Fibroblast of skin of scalp (primary cell): ENCODE measurements at places on chromosomes 6 and 20.
A peak's percentile ranks its signal among the peaks of the same experiment; 100 is the strongest.

- peak; percentile 74 for DNase-seq
These were observed 41.2 kb upstream of the JAG1 start for GRCh38 chr20:10715035-10715434.

- peak; percentile 47 for DNase-seq
These were observed 29.6 kb downstream of the CAP2 start for GRCh38 chr6:17423026-17423425.

GRCh38 chr6:140436023-140436811 lies 1061.8 kb upstream of the CITED2 start:
- DNase-seq: peak; percentile 96

DNA sequence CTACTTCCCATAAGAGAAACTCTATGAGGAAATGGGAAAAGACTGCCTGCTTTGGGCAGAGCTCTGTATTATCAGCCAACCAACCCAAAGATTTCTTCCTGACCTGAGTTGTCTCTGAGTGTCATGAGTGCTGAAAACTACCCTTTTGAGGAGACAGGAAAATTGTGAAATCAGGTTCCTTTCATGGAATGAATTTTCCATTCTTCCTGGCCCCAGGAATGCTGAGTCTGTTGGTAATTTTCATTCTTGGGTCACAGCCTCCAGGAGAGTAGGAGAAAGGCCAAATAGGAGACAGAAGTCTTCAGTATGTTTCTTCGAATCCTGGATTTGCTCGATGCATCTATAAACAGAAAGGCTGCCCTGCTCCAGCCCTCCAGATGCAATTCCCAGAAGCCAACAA lies 53.6 kb downstream of the SCML4 start:
- DNase-seq: peak; percentile 51

DNA sequence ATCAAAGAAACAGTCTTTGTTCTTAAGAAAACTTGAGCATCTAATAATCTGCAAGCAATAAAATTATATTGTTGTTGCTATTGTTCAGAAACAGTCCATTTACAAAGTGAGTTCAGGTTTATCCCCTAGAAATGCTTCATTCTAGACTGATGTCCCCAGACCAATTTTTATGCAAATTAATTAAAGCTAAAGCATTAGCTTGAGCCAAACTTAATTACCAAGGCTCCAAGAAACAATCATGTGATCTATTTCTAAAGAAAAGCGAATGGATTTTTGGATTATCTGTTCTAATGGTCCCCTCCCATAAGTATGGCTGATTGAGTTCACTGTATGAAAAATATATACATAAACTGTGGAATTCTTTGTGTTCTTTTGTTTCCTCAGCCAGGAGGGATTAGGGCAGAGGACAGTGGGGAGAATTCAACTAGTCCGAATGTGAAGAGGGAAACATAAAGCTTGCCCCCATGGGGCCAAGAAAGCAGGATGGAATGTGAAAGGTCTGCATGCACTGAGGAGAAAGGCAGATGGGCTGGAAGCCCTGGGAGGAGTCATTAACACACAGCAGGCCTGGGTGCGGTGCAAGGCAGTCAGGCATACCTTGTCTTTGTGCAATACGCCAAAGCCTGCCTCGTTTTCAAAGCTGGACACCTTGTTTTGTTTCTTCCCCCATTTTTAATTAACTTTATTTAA lies 597.1 kb downstream of the KIF16B start:
- peak; percentile 8 for DNase-seq
